ENCODE measurements at places on chromosomes 11 and 22.

DNA sequence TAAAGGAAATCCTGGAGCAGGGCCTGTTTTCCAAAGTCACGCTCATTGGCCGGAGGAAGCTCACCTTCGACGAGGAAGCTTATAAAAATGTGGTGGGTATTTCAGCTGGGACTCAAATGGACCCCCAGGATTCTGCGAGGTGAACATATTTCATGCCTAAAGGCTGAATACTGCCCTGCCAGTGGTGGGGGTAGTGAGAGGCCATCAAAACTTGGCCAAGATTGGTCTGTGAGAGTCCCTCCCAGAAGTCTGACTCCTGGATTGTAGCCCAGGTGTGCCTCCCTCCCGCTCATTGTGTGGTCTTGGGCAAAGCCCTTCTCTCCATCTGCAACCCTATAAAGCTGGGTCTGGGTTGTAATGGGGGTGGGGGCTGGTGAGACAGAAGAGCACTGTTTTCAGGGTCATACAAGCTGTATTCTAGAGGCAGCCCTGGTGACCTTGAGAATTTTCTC lies 853 bp downstream of the HTATIP2 start:
- H3K27ac ChIP-seq = peak overlapping the region; percentile 81
- H3K4me1 ChIP-seq = peaks cover 13% of the 10 kb centered on the region
- DNase-seq = no peak
- H3K27me3 ChIP-seq = no peaks in the 10 kb centered on the region

DNA sequence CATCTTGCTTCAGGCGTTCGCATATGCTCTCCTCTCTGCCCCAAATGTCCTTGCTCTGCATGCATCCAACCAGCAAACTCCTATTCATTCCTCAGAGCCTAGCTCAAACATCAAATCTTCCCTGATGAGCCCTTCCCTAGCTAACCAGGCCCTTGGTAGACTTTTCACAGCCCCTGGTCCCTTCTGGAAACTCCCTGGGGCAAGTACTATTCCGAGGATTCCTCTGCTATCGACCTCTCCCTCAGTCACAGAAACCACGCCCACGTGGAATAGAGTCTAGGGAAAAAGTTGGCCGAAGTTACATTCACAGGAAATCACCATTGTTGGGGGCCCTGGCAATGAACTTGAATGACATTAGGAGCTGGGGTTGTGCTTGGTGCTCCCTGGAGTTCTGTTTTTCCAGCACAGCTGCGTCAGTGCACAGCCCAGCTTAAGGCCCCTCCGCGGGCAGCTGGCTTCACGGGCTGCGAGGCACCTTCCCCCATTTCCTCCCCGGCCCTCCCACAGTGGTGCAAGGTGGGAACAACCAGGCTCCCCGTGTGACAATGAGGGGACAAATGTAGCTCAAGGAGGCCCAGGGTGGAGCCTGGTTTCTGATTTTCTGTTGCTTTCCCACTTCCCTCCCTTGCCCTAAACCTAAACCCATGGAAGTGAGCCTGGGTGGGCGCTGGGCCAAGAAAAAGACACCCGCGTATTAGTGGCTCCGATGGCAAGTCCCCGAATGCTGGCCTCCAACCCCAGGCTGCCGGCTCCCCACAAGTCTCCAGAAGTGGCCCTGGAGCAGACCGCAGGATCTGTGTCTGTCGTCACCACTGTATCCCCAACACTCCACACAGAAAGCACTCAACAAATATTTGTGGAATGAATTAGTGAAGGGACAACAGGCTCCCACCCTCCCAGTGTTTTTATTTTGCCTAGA lies 4.3 kb upstream of the ATP5MGL start:
- H3K36me3 ChIP-seq = no peaks in the 10 kb centered on the region
- H3K27ac ChIP-seq = peak overlapping the region; percentile 82
- peak; percentile 51 for DNase-seq
- peaks cover 51% of the 10 kb centered on the region for H3K4me1 ChIP-seq

DNA sequence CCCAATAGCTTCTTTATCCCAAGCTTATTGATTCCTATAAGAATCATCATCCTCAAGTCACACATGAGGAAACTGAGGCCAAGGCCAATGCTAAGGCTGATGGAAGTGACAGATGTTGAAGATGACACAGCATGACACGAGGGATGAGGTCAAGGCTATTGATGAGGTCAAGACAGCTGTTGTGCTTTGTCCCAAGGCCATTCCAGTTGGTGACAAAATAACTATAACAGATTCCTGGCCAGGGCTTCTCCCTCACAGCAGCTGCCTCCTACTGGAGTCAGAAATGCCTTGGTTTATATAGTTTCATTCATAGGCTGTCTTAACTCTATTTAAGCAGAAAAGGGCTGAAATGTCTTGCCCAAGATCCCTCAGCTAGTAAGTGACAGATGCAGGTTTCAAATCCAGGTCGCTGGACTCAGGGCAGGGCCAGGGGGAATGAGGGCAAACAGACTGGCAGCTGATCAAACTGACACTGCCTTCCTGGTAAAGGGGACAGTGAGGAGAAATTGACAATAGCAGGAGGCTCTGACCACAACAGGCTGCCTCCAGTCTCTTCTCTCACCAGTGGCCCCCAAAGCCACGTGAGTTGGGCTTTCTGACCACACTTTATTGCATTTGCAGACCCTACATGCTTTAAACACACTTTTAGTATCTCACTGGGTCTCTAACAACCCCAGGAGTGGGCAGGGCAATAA lies 16.5 kb downstream of the MIF start:
- DNase-seq = no peak
- peaks cover 17% of the 10 kb centered on the region for H3K4me1 ChIP-seq
- no peak overlapping the region for H3K27ac ChIP-seq
- H3K4me3 ChIP-seq = no peak overlapping the region

GRCh38 chr22:27372969-27373670 lies 428.4 kb downstream of the MN1 start:
- no peak overlapping the region for H3K27ac ChIP-seq
- no peak overlapping the region for H3K4me3 ChIP-seq
- H3K27me3 ChIP-seq = no peaks in the 10 kb centered on the region
- no peaks in the 10 kb centered on the region for H3K4me1 ChIP-seq
- DNase-seq = peak; percentile 89

DNA sequence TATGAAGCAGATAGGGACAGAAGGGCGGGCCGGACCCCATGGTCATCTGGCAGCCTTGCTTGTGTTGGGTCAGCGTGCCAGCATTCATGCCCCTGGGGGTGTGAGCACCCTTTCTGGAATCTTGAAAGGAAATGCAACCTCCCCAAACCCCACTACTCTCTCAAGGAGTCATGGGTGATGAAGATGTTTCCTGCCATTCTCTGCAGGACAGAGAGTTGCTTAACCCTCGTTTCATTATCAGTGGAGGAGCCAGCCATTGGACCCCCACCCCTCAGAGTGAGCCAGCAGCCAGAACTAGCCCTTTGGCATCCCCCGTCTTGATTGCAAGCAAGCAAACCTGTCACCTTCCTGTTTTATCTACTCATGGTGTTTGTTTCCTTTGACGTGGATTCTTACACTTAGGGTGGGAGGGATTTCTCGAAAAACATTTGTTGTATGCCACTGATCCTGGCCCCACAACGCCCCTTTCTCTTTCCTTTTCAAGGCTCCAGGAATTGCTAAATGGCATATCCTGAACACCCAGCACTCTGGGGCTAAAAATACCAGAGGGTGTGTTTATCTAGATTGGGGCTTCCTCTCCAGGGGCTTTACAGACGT lies 258.3 kb downstream of the ETS1 start:
- H3K27ac ChIP-seq = peak overlapping the region; percentile 9
- no peaks in the 10 kb centered on the region for H3K4me1 ChIP-seq
- no peaks in the 10 kb centered on the region for H3K36me3 ChIP-seq
- no peak overlapping the region for H3K4me3 ChIP-seq
- no peaks in the 10 kb centered on the region for H3K27me3 ChIP-seq

- H3K27me3 ChIP-seq = no peaks in the 10 kb centered on the region
- no peaks in the 10 kb centered on the region for H3K36me3 ChIP-seq
- no peak overlapping the region for H3K4me3 ChIP-seq
- H3K4me1 ChIP-seq = no peaks in the 10 kb centered on the region
These were observed 5.9 kb upstream of the CAT start for GRCh38 chr11:34432822-34433221.

Measured in kidney (tissue), 22 donors.